ENCODE measurements at places on chromosomes 4 and X.

- DNase-seq: no peak
Observed at GRCh38 chr4:53545942-53546581, 45.2 kb downstream of the LNX1 start.

- no peak for DNase-seq
Observed at GRCh38 chrX:135543924-135544323, 23.5 kb downstream of the INTS6L start.

GRCh38 chrX:15167826-15168225 lies 102.1 kb downstream of the ASB9 start:
- DNase-seq: no peak

DNA sequence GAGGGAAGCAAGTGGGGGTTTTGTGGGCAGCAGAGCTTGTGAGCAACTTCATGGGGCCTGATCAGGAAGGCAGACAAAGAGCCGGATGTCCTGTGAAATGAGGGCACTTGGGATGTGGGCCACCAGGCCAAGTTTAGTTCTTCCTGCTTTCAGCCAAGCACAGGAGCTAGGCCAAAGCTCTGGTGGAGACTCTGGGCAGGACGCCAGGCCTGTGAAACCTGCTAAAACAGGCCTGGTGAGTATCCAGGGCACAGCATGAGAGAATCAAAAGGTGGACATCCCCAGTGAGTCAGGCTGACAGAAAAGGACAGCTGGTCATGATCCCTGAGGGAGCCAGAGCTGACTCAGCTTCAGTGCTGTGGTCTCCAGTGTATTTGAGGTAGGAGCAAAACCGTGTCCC lies 95.7 kb downstream of the NPNT start:
- peak; percentile 76 for DNase-seq

GRCh38 chr4:140790765-140791164 lies 34.6 kb upstream of the TBC1D9 start:
- peak; percentile 16 for DNase-seq

GRCh38 chr4:78081541-78081940 lies 24.4 kb downstream of the FRAS1 start:
- no peak for DNase-seq

- peak; percentile 15 for DNase-seq
Observed at GRCh38 chr4:26226629-26227376, 94.0 kb upstream of the RBPJ start.

DNA sequence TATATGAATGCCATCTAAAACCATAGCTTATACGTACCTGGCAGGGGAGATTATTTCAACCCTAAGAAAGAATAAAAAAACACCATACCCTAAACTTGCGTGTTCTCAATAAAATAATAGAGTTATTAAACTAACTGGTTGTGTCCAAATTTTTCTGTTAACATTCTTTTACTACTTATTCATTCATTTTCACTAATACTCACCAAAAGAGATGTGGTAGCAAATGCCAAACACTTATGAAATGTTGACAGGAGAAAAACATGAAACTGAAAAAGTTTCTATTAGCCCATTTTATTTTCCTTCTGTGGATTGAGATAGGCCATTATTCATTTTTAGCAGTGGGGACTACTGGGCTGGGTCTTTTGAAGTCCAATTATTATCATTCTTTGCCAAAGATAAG lies 102.0 kb downstream of the TSPAN5 start:
- peak; percentile 27 for DNase-seq

DNA sequence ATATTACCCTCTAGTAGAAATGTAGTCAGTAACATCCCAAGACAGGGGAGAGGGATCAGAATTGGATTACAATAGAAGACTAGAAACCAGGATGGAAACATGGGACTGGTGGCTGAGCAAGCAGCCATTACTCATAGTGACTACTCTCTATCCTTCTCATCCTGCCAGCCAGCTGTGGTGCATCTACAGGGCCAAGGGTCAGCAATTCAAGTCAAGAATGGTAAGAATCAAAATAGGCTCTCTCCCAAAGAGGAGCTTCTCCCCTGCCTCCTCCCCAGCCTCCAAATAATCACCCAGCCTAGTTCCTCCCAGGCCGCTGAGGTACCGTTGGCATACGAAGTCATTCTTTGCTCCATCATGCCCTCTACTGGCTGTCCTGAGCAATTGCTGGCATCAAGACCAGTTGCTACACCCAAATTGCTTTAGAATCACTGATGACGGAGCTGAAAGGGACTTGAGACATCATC lies 19.4 kb downstream of the AWAT2 start:
- DNase-seq: peak; percentile 58

DNA sequence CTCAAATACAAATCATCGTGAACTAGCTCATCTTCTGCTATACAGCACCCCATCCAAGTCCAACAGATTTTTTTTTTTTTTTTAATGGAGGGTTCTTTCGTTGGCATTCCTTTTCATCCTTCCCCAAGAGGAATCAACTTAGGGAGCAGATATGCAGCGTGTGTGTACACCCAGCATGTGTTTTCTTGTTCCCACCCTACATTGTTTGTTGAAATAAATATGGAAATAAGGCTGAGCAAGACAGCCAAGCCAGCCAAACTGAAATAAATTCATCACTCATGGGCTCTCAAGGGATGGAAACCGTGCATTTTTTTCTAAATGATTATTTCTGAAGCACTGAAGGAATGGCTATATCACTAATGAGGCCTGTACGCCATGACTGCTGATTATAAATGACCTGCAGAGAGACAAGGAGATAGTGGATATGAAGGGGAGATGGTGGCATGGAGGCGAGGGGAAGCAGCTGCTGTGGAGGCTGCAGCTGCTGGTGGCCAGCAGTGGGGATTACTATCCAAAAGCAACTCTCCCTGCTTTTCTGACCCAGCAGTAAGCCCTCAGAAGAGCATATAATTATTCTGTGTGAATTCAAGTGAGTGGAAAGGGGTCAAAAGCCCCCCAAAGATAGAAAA lies 173.9 kb downstream of the MGST2 start:
- DNase-seq: no peak

DNA sequence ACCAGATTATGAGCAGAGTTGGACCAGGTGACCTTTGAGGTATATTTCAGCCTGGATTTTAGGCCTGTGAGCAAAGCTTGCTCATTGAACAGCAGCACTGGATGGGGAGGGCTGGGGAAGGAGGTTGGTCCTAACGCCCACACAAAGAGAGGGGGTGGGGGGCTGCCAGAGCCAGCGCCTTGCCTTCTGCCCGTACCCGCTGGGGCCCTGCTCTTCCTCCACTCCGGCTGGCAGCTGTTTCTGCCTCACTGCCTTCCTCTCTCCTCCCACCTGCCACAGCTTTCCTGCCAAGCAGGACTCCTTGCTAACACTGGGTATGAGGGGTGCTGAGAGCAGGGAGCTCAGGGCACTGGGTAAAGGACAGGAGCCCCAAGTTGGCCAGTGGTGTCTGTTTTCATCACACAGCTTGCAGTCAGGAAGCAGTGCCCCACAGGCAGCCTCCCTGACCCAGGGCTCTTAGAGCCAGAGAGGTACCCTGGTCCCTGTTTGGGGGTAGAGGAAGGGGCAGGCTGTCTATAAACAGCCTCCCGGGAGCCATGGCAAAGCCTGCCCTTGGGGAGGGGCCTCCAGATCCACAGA lies 6.1 kb downstream of the NALF2 start:
- DNase-seq: no peak

DNA sequence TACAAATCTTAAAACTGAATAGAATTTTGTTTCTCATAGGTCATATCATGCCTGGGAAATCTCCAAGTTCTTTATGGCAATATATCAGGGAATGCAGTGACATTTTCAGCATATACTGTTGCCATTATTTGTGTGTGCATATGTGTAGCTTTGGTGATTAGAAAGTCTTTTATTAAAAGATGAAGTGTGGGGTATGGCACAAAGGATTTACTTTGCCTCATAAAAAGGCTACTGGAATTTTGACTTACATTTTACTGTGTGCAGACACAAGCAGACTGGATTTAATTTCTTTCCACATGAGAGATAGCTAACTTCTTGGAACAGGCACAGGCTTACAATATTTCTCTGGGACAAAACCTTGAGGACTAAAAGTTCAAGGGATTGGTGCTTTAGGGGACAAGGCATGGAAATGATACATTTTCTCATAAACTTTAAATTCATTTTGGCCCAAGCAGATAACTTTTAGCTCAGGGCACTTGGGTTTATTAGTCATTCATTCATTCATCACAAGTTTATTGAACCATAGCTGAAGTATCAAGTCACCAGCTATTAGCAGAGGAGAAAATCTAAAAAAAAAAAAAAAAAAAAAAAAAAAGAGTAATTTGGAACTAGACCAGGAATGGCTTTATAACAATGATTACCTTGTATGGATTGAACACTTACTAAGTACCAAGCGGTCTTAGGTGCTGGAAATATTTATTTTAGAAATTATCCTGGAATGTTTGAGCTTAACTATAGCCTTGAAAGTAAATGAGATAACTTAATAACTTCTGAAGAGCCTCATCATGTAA lies 191.5 kb downstream of the SLIT2 start:
- DNase-seq: no peak

DNA sequence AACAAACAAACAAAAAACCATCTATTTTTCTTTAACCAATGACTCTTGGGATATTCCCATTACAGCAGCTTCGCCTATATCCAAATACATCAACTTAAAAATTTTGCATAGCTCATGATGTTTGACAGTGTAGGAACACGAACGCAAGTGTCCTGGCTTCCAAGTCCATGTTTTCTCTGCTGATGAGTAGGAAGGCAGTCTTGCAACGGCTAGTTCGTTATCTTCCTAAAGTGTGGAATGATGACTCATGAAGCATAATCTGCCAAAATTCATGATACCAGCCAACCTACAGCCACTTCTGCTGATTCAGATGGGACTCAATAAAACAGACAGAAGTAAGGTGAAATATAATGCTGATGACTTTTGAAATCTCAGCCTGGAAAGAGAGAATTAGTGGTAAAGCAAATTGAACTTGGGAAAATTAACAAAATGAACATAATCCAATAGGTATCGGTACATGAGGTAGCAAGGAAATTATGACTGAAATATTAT lies 6.4 kb upstream of the SEPTIN11 start:
- DNase-seq: peak; percentile 80

GRCh38 chr4:130233377-130234047 lies 1137.6 kb downstream of the C4orf33 start:
- DNase-seq: no peak

DNA sequence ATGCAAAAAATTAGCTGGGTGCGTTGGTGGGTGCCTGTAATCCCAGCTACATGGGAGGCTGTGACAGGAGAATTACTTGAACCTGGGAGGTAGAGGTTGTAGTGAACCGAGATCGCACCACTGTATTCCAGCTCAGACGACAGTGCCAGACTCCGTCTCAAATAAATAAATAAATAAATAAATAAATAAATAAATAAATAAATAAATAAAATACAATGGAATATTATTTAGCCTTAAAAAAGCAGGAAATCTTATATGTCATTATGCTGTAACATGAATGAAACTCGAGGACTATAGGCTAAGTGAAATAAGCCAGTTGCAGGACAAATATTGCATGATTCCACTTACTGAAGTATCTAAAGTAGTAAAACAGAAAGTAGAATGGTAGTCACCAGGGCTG lies 42.5 kb downstream of the RBM41 start:
- DNase-seq: no peak

GRCh38 chr4:26859762-26860156 lies 882 bp upstream of the STIM2 start:
- DNase-seq: no peak

DNA sequence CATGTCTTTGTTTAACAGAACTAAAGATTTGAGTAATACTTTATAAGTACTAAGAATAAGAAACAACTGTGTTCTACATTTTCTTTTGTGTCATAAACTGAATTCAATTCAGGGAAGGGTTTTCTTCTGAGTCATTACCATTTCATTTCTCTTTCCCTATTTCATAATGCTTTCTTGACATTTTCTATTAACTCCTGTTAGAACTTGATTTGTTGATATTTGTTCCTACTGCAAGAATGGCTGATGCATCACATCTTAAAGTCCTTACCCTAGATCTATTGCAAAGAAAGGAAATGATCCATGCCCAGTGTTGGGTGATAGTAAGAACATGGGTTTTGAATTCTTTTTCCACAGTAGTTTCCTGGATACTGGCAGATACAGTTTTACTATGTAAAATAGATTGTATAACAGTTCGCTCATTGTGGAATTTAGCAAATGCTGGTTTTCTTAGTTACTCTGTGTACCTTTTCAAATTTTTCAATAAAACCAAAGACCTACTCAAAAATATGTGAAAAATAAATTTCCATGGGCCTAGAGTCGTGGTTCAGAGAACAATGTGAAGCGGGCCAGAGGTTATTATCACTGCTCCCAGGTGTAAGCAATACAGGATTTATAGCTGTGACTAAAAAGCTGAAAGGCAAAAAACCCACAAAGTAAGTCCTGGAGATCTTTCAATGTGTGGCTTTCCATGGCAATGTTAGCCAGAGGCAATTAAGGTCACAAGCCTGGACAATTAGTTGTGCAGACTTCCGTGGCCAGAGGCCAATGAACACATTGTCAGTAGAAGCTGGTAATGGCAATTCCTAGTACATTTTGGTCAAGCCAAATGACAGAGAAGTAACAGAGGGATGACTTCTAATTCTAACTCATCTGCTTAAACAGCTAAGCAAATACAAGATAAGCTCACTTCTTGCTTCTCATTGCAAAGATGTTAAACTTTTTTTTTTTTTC lies 127.3 kb upstream of the FAT4 start:
- DNase-seq: peak; percentile 86

DNA sequence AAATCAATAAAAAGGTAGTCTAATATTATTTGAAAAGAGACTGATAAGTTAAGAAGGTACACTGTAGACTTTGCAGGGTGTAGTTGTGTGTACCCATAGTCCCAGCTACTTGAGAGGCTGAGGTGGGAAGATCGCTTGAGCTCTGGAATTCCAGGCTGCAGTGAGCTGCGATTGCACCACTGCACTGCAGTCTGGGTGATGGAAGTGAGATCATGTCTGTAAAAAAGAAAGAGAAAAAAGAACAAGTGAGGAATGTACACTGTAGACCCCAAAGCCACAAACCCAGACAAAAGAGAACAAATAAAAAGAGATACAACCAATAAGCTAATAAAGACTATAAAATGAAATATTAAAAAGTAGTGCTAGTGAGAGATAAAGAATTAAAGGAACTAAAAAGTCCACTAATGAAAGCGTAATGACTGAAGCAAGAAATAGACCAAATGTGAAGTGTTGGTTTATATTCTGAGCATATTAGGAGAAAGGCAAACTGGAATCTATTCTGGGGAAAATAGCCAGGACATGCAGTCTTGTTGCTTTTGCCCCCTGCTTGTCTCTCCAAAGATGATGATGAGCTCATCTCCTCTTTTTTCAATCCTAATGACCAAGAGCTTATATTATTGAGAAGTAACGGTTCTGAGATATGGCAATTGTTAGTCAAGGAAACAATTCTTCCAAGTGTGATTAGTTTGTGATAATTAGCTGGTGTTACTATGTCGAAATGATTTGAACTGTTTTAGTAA lies 19.1 kb downstream of the GSX2 start:
- no peak for DNase-seq

DNA sequence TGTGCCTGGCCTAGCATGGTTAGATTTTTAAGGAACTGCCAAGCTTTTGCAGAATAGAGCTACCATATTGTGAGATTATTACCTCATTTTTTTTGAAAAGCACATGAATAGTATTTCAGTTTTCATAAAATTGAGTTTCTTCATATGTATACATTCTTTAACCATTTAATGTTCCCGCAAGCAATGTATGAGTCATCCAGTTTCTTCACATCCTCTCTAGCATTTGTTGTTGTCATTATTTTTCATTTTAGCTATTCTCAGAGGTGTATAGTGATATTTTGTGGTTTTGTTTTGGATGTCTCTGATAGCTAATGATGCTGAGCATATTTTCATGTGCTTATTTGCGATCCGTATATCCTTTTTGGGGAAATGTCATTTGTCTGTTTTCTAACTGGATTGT lies 74.9 kb downstream of the GLUD2 start:
- no peak for DNase-seq

GRCh38 chr4:95304898-95305297 lies 243.9 kb downstream of the UNC5C start:
- DNase-seq: no peak
